Upper lobe of left lung (tissue), 6 donors: ENCODE measurements at places on chromosomes 5 and 9.
A peak's percentile ranks its signal among the peaks of the same experiment; 100 is the strongest.

DNA sequence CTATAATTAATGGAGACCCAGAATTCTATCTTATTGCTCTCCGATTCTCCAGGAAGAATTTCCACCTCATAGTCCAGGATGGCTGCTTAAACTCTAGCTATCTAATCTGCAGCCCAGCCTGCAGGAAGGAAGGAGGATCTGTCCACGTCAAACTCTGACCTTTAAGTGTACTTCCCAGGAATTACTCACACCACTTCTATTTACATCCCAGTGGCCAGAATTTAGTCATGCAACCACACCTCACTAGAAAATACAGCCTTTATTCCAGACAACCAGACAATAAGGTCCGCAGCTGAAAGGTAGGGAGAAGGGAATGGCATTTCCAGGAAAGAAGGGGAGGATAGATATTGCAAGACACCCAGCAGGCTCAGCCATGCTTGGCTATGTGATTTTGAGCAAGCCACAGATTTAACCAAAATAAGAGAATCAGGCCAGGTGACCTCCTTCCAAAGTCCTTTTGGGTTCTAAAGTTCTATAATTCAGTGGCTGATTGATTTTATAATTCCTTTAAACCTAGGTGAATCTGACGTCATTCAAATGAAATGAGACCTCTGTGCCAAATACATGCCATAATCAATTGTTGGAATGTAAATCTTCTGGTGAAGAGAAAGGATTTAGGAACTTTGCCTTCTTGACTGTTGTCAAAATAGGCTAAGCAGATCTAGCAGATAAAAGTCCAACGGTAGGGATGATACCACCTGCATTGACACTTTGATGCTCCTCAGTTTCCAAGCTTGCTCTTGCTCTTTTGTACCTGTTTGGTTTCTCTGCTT, 3.7 kb upstream of the DENND1A start:
- no peak for DNase-seq

DNA sequence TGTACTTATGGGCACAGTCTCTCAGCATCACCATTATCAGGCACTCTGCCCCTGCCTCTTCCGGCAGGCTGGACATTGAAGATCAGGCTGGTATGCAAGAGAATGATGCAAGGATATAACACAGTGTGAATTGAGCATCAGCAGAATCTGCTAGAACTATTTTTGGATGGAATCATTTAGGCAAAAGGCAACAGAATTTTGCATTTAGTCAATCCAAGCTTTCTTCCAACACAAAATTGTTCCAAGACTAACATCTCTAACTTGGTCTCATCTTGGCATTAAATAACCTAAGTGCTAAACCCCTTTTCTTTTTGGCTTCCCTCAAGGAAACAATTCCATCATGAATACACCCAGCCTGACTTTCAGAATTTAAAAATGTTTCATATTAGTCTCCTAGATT, 339.9 kb downstream of the PRELID2 start:
- no peak for DNase-seq

GRCh38 chr9:126357074-126357473, 30.4 kb downstream of the MVB12B start:
- DNase-seq, result no peak

DNA sequence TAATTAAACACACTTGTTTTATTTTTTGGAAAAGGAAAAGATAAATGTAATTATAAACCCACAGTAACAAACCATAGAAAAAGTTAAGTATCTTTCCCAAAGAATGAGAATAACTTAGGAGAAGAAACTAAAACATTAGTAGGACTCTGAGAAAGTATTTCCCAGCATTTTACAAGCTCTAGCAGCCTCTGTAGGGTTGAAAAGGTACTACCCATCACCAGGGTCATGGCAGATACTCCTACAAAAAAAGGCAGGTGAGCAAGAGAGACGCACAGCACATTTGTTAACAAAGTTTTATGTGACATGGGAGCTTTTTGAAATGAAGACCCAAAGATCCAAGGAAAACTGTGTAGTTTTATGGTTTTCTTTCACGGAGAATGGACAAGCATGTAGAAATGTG, 77.7 kb upstream of the FAM169A start:
- no peak for DNase-seq

- DNase-seq, result no peak
Measured at GRCh38 chr5:50853151-50853550, 186.7 kb downstream of the PARP8 start.

DNA sequence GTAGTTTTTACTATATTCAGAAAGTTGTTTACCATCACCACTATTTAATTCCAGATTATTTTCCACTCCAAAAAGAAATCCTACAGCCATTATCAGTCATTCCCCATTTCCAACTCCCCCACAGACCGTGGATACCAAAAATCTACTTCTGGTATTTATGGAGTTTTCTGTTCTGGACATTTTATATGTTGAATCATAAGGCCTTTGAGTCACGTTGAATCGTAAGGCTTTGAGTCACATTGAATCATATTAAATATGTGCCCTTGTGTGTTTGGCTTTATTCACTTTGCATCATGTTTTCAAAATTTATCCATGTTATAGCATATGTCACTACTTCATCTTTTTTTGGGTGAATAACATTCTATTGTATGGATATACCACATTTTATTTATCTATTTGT, 454.1 kb upstream of the NUDT12 start:
- no peak for DNase-seq

DNA sequence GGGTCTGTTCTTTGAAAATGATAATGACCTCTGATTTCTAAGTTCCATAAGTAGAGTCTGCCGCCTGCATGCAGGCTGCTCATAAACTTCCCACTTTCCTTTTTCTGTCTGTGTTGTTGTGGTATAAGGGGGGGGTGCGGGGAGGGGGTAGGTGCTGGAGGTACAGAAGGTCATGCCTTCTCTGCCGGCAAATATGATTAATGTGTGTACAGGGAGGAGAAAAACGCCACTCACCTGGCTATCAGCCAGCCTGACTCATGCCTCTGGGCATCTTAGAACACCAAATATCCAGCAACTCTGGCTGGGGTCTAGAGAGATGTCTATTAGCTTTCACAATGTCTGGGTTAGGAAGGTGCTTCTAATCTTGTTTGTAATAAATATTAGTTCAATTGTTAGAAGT, 128.3 kb downstream of the EFNA5 start:
- DNase-seq, result no peak

GRCh38 chr9:130578865-130579737, at the start of gene FUBP3:
TSS of gene FUBP3 (plus strand) at chr9:130579577. CDS start at chr9:130579681, 104 bp downstream.
- peak; percentile 92 for DNase-seq

DNA sequence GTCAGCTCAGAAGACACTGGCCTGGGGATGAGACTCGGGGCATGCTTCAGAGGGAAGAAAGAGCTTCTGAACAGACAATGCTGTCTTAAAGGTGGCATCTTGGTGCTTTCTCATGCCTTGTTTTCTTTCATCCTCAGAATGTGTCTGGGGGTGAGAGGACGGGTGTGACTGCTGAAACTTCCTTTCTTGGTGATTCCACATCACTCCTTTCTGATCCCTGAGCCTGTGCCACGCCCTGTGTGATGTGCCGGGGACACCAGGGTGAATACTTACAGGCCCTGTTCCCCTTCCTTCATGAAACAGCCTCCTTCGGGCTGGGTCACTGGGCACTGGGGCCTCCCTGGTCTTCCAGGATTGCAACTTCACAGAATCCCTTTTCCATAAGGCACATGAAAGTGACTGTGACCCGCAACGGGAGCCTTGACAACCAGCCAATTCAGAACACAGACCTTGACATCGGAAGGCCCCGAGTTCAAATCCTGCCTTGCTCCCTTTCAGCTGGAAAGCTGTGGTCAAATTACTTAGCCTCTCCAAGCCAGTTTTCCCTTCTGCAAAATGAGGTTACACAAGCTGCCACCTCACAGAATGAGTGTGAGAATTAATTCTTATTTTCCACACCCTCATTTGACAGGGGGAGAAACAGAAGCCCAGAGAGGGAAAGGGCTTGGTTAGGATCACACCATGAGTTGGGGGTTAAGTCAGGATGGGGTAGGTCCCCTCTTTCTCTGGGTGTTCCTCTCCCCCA, 44.1 kb upstream of the IL17B start:
- DNase-seq, result no peak

- no peak for DNase-seq
Measured at GRCh38 chr5:58077416-58077815, 382.5 kb downstream of the PLK2 start.

DNA sequence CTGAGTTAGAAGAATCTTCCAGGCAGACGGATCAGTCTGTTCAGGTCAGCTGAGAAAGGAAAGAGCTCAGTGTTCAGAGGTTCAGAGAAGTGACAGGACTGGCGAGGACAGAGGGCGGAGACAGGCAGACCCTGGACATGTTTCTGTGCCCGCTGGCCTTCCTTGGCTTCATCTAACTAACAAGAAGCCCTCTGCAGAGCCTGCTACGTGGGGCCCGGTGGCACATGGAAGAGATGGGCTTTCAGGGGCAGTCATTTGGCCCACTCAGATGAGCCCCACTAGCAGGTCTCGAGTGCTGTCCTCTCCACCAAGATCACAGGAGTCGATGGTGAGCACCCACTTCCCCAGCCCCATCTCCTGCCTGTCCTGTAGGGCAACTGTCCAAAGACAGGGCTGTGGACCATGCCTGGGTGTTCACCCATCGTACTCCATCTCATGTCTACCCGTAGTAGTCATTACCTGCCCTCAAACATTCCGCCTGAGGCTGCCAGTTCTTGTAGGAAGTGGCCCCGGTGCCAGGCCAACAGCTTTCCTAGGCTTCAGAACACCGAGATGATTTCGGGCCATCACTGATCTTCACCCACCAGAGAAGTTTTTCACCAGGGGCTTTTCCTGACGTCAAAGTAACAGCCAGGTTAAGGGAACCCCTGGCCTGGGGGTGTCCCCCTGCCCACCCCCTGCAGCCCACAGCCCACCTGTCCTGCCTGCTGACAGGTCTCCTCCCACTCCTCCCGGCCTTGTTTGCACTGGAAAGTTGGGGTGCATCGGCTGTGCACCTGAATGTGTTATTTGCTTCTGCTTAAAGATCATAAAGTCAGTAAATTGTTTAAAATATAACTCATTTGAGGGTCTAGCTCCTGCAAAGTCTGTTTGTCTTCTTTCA, 14.0 kb downstream of the IRX2 start:
- no peak for DNase-seq

DNA sequence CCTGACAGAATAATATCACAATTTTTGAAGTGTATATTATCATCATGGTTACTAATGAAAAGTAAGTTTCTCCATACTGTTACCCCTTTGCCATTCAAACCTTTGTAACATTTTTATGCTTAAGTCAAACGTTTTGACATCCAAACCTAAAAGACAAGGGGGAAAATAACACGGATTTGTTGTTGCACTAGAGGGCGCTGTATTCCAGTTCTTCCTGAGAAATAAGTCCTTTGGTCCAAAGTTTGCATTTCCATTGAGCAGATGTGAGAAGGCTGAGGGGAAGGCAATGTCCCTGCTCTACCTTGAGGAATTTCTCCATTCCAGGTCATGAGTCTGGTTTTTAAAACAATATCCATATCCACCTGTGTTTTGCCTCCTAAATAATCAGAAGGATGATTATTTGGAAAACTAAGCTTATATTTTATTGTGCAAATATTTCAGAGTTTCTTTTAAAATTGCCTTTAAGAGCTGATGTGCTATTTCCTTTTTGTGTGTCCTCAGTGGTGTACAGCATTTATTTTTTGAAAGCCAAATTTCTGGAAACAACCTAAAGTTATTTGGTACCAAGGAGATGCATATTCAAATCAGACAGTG, 9.7 kb downstream of the LECT2 start:
- peak; percentile 37 for DNase-seq

- no peak for DNase-seq
Measured at GRCh38 chr5:114101153-114101552, 260.7 kb upstream of the KCNN2 start.

- DNase-seq, result no peak
Measured at GRCh38 chr5:168424594-168425323, 61.5 kb upstream of the RARS1 start.

DNA sequence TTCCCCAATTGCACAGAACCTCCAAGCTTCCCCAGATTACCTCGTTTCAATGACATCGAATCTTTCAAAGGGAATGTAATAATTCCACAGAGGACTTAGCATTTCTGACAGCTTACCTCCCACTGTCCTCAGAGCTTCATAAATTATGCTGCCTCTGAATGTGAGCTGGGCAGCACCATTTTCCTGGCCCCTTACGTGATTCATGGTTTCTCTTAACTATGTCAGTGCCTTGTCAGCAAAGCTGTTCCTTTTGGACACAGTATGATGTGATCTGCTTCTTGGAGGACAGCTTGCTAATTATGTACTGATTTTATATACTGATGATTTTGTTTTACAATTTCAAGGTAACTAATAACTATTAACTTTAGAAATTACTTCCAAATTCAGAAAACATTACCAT, 27.7 kb upstream of the SSBP2 start:
- DNase-seq, result no peak

DNA sequence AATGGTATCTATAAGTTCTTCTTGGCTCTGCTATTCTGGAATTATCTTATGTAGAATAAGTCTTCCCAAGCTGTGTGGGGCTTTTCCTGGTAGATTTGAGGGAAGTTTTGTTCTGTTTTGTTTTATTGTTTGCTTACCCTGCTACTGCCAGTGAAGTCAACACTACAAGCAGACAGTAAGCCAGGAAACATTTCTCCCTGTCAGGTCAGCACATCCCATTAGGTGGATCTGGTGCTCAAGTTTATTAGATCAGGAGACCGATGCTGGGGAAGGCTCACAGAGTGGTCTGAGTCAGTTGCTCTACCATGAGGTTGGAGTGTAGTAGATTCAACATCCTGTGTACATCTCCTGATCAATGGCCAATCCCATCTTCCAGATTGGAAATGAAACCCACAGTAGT, 79.1 kb downstream of the ADRB2 start:
- no peak for DNase-seq

- DNase-seq, result no peak
Measured at GRCh38 chr5:95628933-95629332, 9.0 kb downstream of the GPR150 start.

DNA sequence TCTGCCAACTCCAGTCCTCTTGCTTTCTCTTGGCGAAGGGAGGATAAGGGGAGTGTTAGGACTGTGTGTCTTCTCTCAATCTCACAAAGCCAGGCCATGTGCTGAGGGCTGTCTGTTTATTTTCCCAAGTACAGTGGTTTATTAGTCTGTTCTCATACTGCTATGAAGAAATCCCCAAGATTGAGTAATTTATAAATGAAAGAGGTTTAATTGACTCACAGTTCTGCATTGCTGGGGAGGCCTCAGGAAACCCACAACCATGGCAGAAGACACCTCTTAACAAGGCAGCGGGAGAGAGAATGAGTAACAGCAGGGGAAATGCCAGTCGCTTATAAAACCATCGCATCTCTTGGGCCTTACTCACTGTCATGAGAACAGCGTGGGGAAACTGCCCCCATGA, 36.2 kb upstream of the CKS2 start:
- no peak for DNase-seq

DNA sequence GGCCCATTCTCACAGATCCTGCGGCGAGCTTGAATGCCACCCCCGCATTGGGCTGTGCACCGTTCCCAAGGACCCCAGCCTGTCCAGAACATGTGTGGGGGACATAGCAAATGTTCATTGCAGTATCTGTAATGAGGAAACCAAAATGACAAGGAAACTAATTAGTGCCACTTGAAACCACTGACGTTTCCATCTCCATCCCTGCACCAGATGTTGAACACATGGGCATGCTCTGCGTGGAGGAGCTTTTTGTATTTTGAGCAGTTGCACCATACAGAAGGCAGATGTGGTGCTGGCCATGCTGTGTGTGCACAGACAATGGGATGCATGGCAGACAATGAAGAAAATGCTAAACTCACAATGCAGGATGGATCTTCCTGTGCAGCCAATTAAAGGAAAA, 437.7 kb downstream of the SEMA5A start:
- no peak for DNase-seq

GRCh38 chr5:146852089-146852488, 26.5 kb downstream of the PPP2R2B start:
- DNase-seq, result no peak

GRCh38 chr5:68911840-68912690, 181.7 kb upstream of the SLC30A5 start:
- no peak for DNase-seq
